ENCODE measurements at places on chromosomes 16 and 17.

DNA sequence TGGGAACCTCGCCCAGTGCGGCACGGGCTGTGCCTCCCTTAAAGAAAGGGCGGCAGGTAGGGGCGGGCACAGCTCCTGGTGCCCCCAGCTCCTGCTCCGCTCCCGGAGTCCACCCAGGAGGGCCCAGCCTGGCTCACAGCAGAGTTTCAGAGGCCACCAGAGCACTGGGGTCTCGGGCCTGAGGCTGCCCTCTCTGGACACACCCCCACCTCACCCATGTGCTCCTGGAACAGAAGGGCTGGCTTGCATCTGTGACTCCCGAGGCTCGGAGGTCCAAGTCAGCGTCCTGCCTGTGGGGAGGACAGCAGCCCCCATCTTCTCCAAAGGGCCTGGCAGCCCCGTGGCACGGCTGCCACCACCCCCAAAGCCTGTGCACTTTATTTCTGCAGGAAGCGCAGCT is 62.7 kb downstream of the RBFOX3 start:
- DNase-seq = no peak

DNA sequence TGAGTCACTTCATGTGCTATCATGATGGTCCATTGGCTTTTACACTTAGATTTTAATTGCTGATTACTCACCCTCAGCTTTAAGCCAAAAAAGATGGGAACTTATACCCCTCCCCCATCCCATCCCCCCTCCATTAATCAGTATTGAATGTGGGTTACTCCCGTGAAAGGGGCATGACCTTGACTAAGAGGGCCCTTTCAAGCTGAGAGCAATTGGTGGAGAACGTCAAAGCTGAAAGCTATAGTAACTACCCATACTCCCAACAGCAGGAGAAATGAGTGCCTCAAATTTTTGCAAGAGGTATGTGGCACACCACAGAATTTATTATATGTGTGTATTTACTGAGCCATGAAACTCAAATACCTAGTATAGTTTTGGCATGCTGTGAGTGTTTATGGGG is 99.7 kb upstream of the CDH8 start:
- DNase-seq = no peak

- DNase-seq = no peak
These were observed 23.3 kb downstream of the LYRM1 start for GRCh38 chr16:20923876-20924275.

GRCh38 chr16:19330841-19331397 is 45.4 kb downstream of the CLEC19A start:
- no peak for DNase-seq

GRCh38 chr17:42389135-42389417 is 834 bp upstream of the STAT3 start:
- DNase-seq = no peak

DNA sequence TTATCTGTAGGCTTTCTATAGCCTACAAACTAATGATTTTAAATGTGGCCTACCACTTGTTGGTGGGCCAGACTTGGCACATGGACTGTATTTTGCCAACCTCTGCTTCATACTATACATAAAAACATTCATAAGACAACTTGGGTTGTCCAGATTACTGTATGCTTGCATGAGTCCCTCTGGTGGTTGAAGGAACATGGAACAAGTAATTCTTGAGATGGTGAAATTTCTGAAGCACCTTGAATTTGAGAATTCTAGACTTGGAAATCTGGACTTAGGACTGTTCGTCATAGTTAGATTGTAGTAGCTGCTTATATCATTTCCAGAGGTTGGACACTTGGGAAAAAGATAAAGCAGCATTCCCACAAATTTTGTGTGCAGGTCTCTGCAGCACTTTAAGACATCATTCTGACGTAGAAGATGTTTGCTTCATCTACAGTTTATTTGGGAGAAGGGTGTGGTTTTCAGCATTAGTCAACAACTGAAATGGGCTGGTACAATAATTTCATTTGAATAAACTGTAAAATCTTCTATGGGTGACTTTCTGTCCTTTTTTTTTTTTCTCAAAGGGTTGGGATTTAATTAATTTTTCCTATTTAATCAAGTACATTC is 31.2 kb downstream of the NFATC3 start:
- DNase-seq = no peak

DNA sequence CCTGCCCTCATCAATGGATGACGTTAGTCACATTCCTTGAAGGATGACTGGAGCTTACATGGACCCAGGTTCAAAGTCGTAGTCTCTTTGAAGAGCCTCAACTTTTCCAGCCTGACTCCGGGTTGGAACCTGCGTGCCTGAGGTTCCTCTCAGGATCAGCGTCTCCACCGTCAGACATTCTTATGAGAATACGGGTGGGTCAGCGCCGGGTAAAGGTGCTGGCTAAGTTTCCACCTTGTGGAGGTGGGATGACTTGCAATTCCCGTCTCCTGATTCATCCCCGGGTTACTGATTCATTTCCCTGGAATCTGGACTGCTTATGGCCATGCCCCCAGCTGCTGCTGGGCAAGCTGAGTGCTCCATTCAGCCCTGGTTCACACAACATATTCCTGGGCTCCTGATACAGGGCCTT is 38.9 kb upstream of the CMIP start:
- DNase-seq = no peak

DNA sequence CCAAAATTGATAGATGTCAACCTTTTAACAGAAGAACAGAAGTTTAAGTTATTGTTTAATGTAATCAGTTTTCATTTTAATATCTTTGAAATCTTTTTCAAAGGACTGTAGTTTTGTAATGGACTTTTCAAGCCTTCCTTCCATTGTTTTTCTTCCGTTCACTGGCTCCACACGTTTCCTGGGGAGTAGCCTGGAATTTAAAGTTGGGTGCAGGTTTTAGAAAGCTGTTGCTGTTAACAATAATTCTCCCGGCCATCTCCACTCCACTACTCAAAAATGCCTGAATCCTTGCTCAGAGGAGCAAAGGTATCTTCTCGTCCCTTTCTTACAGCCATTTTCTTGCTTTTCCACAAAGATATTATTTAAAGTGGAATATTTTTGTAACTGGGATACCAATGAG is 4.7 kb upstream of the COQ7 start:
- DNase-seq = no peak

DNA sequence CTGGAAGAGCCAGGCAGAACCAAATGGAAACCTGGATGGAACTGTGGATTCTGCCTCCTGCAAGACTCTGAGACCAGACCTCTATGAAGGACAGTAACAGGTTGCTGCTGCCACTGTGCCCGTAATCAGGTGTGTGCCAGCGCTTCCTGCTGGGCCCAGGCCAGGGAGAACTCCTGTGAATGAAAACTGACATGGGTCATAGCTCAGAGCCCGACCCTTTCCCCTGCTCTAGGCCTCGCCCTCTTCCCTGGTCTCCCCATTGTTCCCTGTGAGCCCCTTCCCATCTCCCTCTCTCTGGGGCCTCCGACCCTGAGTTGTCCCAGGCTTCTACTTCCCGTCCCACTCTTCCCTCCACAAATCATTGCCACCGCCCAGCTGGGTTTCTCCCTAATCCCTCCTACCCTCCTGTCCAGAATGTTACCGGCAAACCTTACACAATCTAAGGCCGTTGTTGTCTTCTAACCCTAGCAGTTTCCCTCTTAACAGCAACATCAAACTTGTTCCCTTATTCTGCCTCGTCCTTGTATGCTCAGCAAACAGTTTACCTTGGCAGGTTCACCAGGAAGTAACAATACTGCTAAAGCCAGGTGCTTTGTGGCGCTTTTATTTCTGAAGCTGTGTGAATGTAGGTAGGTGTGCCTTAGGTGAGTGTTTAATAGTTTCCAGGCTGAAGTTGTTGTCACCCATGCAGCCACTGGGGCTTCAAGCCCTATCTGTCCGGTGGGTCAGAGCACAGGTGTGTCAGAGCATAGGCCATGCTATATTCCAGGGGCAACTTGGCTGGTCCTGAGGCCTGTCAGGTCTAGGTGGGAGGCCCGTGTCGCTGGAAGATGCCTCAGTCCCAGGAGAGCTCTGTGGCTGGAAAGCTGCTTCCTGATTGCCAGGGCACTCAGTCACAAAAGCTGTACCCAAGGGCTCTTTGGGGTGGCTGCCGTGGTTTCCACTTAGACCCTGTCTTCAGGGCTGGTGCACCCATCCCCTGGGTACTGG is 32.0 kb downstream of the SMPD3 start:
- DNase-seq = no peak

GRCh38 chr16:507996-508395 is 19.5 kb upstream of the CAPN15 start:
- no peak for DNase-seq

GRCh38 chr16:66740010-66740409 is 11.4 kb downstream of the DYNC1LI2 start:
- no peak for DNase-seq

DNA sequence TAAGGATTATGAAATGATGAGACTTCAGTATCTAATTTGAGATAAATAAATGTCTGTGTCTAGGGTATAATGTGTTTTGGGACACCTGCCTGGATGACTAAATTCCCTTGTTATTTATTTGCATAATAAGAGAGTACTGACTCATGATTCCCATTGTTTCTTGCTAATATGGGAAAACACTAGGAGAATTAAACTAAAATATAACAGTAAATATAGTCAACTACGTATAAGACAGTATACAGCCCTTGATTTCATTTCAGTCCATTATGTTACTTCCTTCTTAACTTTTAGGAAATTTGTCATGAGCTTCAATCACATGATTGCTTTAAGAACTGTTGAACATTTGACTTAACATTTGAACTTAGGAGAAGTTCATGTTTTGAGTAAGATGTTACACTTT is 62.4 kb downstream of the VMP1 start:
- no peak for DNase-seq

DNA sequence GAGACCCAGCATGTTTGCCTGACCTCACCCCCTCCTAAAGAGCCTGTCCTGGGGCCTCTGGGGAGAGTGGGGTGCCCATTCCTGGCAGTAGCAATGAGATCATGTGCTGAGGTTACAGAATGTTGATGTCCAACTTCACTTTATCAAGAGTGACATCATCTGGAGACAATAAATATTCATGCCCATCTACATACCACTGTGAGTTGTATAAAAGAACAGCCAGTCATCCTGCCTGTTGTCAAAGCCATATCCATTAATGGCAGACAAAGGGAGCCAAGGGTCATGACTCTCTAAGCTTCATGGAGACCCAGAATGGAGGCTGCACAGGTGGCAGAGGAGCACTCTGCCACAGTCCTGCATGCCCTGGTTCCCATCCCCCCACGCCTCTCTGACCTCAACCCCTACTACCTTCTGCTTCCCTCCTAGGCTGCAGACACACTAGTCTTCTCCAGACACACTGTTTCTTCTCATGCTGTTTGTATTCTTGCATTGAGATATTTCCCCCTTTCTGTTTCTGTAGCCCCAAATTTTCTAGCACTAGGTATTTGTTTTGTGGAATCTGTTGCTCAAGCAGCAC is 27.1 kb downstream of the SHISA6 start:
- DNase-seq = no peak

DNA sequence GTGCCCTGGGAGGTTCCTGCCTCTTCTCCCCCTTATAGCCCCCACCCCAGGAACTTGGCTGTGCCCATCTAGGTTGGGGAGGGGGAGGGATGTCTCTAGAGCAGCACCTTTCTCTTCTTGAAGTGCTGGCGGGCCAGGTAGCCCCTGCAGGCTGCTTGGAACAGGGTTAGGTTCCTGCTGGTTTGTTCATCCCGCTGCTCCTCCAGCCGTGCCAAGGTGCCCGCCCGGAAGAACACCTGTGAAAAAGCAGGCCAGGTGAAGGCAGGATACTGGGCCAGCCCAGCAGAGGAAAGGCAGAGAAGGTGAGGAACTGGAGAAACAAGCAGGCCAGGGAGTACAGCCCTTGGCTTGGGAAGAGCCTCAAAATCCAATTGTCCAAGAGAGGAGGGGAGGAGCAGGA is 56.6 kb downstream of the PIPOX start:
- no peak for DNase-seq

GRCh38 chr17:45296003-45296832 is 20.6 kb downstream of the MAP3K14 start:
- DNase-seq = no peak

- no peak for DNase-seq
These were observed 190.6 kb upstream of the SDK2 start for GRCh38 chr17:73834684-73835343.

GRCh38 chr16:17414421-17414820 is 56.3 kb downstream of the XYLT1 start:
- DNase-seq = no peak

DNA sequence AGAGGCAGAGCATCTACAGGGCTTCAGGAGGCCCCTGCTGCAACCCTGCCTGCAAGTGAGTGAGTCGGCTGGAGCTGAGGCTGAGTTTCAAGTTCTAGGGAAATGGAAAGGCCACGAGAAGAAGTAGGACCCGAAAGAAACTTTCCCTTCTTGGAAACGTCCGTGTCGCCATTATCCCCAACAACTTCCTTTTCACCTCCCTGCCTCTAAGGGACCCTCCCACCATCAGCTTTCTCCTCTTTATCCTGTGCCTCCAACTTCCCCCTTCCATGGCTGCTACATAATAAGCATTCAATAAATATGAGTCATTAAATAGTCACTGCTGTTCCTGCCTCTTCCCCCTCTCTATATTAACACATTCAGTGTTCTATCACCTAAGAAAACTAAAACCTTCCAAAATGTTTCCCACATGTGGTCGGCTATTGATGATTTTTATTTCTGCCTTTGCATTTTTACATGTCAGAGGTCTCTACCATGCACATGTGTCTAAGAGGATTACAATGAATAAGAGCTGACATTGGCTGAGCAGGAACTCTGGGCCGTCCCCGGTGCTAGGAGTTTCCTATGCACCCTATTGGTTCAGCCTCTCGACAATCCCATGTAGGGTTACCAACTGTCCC is 115.9 kb upstream of the TNRC6C start:
- no peak for DNase-seq

- no peak for DNase-seq
These were observed 7.1 kb downstream of the LITAFD start for GRCh38 chr16:8888951-8889892.

- DNase-seq = peak; percentile 56
These were observed 310.6 kb downstream of the SEC14L1 start for GRCh38 chr17:77451245-77451893.

- no peak for DNase-seq
These were observed 70.0 kb downstream of the HS3ST3A1 start for GRCh38 chr17:13531721-13532120.

GRCh38 chr17:58156839-58157803 is 8.9 kb downstream of the OR4D1 start:
- DNase-seq = peak; percentile 57

GRCh38 chr16:54281535-54282201 is 4.9 kb downstream of the IRX3 start:
- no peak for DNase-seq

DNA sequence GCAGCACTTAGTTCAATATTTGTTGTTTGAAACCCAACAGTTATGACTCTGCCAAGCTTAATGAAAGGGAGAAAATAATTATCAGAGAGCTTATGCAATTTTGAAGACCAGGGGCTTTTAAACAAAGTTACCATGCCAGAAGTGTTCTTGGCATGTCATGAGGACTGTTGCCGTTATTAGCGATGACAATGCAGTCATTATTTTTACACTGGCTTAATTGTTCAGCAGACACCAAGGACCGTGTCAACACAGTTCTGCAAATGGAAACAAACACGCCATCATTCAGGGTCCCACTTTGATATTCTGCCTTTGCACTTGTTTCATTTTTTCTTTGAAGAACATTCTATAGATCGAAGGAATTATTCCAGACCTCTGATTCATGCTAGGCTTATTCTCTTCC is 518.5 kb downstream of the CDH13 start:
- DNase-seq = peak; percentile 8

- DNase-seq = no peak
These were observed 3.1 kb downstream of the SLC43A2 start for GRCh38 chr17:1625581-1625980.

All from NCI-H1105 (cell line).